D721Med (cell line): ENCODE measurements at places on chromosomes 11 and 22.

DNA sequence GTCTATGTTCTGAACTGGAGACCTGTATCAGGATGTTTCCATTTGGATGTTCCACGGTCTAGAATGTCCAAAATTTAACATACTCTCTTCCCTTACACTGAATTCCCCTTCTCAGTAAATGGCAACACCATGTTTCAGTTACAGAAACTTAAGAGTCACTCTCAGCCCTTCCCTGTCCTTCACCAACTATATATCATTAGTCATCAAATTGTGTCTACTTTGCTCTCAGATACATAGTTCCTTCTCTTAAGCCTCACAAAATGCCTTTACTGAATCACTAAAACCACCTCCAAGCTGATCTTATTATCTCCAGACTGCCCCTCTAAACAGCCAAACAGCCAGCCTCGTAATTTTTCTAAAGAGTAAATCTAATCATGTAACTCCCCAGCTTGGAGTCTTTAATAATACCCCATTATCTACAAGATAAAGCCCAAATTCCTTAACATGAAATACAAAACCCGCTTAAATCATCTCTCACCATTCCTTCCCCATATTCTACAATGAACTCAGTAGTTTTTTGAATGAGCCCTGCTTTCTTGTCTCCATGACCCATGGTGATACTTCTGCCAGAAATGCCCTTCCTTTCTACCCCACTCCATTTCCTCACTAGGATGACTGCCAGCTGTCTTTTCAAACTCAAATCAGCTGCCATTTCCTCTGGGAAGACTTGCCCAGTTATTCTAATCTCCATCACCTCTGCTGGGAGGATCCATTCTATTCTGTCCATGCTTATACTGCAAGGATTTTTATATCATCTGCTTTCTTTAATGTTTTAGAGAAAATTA, 102.7 kb upstream of the ARHGAP42 start:
- no peak for DNase-seq

- no peak for DNase-seq
Measured at GRCh38 chr11:106608677-106609076, 409.6 kb downstream of the GUCY1A2 start.

DNA sequence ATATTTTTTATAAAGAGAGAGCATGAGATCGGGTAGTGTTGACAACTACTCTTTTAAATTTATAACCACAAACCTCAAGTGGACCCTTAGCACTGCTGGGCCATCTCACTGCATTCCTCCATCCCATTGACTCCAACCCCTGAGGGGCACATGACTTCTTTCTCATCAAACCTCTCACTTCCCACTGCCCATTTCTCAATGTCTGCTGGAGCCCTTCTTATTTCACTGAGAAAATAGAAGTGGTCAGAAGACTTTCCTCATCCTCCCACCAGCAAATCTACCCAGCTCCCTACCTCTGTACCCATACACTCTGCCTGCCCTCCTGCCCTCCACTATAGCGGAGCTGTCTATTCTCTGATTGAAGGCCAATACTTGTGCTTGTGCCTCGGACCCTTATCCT, 370.6 kb upstream of the MPPED2 start:
- no peak for DNase-seq

GRCh38 chr22:11253000-11253511, 4274.9 kb upstream of the OR11H1 start:
- no peak for DNase-seq
